CD4-positive, alpha-beta T cell treated with Interleukin-21 for 1 hour (primary cell): ENCODE measurements at places on chromosomes 7 and 10.
A peak's percentile ranks its signal among the peaks of the same experiment; 100 is the strongest.

GRCh38 chr10:96960872-96961271, 128.8 kb downstream of the LCOR start:
- no peak for DNase-seq

GRCh38 chr7:157502701-157503111, 165.9 kb downstream of the DNAJB6 start:
- peak; percentile 86 for DNase-seq

- no peak for DNase-seq
Measured at GRCh38 chr7:25382869-25383268, 154.6 kb upstream of the NPVF start.

- no peak for DNase-seq
Measured at GRCh38 chr10:62491597-62491996, 117.4 kb downstream of the ZNF365 start.

GRCh38 chr7:96910486-96910885, 94.9 kb upstream of the DLX6 start:
- DNase-seq = no peak

- no peak for DNase-seq
Measured at GRCh38 chr10:74133923-74134820, 16.5 kb downstream of the AP3M1 start.

DNA sequence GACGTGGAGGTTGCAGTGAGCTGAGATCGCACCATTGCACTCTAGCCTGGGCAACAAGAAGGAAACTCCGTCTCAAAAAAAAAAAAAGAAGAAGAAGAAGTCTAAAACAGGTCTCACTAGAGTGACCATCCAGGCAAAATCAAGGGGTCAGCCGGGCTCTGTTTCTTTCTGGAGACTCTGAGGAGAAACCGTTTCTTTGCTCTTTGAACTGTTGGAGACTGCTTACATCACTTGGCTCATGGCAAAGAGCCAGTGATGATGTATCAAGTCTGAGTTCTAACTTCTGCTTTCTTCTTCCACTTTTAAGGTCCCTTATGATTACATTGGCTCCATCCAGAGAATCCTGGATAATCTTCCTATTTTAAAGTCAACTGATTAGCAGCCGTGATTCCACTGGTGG, 306.8 kb downstream of the WDR11 start:
- DNase-seq = no peak

DNA sequence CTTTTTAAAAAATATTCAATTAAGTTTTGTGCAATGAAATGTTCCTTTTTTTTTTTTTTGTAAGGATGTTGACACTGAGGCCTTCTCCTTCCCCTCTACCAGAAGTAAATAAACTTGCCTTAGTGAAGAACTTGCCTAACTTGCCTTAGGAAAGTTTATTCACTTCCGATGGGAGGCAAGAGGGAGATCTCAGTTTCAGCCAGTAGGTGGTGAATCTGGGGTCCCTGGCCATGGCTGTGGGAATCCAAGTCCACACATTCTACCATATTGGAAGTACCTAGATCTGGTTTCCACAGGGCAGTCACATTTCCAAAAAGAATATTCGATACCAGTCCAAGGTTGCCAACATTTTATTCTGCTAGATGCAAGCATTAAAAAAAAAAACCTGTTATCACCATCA, 270.9 kb downstream of the CCSER2 start:
- no peak for DNase-seq

DNA sequence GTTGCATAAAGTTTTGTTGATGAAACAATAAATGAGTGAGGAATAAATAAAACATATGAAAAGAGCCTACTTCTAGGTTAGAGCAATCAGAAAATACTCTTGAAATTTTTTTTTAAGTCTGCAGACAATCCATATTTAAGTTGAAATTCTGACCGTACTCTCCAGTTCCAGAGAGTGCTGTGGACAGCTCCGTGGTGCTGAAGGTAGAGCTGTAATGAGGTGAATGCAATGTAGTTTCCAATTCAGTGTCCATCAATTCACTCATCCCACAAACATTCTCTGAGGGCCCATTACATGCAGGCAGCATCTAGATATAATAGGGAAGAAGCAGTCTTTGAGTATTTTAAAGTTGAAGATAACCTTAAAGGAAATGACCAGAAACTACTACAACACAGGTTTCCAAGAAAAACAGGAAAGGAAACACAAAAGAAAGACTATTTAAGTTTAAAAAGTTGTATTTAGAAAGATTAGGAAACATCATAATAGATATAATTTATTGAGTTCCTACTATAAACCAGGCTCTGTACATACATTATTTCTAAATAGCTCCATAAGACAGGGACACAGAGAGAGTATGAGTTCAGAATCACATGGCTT, 44.0 kb upstream of the CRTAC1 start:
- DNase-seq = no peak

GRCh38 chr10:105952153-105952552, 1212.4 kb downstream of the SORCS1 start:
- DNase-seq = no peak

DNA sequence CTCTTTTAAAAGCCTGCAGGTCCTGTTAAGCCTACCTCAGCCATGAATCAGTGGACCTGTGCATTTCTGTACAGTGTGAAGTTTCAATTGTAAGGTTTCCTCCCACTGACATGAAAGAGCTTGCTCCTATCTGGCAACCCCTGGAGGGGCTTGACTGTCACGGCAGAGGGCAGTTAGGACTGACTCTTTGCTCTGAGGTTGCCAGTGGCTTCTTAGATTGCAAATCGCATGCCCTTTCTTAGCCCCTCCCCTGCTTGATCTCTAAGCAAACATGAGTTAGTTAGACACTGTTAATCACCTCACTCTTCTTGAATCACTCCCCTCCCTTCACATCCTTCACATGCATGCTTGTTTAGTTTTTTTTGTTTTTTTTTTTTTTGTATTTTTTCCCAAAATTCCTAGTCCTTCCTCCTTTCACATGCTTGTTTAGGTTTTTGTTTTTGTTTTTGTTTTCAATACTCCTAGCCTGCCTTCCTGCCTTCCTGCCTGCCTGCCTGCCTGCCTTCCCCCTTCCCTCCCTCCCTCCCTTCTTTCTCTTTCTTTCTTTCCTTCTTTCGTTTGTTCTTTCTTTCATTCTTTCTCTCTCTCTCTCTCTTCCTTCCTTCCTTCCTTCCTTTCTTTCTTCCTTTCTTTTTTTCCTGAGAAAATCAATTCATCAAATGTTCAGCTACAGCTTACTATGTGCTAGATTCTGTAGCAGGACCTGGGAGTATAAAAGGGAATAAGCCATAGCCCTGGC, 6.0 kb upstream of the HIPK2 start:
- no peak for DNase-seq

DNA sequence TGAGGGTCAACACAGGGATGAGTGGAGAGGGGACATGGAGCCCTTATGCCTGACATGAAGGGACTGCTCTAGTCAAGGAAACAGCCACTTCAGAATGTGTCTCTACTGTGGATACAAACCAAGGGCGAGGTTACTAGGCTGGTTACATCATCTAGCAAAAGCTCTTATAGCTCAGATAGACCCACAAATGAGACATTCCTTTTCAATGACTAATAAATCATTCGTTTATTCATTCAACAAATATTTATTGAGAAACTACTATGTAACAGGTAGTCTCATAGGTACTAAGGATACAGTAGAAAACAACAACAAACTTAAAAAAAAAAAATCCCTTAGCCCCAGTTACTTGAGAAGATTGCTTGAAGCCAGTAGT, 219.5 kb downstream of the KIAA1217 start:
- DNase-seq = no peak

- no peak for DNase-seq
Measured at GRCh38 chr10:111856631-111857030, 326.9 kb downstream of the GPAM start.

- no peak for DNase-seq
Measured at GRCh38 chr7:23410446-23411183, 59.7 kb downstream of the IGF2BP3 start.

DNA sequence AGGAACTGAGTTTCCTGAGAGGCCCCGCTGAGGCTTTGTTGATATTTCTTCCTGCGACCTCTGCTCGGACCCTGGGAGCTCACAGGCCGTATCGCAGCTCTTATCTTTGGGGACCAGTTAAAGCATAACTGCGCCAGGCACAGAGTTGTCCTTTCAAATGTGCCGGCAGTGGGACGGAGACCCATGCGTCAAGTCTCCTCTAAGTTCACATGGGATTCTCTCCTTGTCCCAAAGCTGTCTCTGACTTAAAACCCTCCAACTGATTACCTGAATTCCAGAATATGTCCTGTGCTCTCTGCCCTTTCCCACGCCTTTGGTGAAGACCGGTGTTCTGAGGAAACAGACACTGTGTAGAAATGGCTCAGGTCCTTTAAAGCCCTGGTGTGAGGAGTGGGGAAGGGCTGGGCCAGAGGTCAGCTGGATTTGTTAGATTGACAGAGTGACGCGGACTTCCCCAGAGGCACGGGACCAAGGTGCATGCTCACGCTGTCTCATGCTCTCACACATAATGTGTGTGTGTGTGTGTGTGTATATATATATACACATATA, 169.8 kb downstream of the EGFR start:
- DNase-seq = no peak

DNA sequence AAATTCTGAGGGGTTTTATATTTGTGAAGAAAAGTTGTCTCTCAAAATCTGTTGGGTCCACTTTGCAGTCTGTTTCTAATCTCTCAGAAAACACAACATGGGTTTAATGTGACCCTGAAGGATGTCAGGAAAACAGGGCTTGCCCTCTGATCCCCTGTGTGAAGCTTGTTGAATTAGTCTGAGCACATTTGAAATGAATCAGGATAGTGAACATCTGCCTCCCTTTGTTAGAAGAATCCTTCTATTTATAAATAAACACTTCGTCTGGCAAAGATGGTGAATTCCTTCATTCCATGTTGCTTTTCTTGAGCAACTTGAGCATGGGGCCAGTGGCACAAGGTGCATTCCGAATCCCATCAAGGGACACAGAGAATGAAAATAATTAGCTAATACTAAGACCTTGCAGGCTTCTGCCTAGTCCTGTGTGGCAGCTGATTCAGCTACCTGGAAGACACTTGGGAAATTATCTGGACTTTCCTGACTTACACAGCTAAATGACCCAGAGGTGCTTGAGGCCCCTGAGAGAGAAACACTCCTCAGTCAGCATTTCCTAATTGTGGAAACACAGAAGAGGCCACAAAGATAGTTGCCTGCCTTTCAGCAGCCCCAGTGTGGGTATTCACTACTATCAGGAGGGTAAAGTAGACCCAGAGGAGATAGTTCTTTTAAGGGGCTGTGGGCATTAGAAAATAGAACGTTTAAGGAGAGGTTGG, 305.5 kb downstream of the C7orf25 start:
- no peak for DNase-seq

- no peak for DNase-seq
Measured at GRCh38 chr10:58555170-58555929, 42.7 kb downstream of the BICC1 start.

DNA sequence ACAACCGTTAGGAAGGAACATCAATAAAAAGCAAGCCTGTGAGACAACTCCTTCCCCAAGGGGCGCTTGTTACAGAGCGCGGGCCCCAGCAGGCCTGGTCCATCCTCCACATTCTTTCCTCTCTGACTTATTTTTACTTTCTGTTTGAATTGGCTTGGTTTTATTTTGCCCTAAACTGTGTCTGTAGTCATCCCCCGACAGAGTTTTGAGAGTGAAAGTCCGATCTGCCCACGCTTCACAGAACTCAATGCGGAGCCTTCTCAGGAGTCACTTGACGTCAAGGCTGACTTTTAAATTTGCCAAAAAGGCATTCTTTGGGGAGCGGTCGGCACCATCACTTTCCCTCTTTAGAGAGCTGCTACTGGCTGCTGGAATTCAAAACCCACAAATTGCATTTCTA, 150.1 kb upstream of the KLF6 start:
- DNase-seq = peak; percentile 74

DNA sequence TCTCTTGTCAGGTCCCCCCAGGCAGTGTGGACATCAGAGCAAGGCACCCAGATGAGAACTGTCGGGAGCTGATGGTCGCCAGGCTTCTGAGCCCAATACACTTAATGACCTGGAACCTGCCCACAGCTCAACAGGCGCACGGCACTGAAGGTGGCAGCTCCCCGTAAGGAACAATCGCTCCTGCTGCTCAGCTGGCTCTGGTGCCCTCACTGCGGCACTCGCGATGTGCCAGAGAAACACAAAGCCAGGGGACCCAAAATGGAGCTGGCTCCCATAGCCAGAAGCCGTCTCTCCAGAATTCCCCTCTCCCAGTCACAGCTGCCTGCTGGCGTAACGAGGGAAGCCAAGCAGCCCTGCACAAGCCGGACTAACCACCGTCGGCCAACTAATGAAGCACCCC, 6.3 kb downstream of the CALN1 start:
- no peak for DNase-seq

DNA sequence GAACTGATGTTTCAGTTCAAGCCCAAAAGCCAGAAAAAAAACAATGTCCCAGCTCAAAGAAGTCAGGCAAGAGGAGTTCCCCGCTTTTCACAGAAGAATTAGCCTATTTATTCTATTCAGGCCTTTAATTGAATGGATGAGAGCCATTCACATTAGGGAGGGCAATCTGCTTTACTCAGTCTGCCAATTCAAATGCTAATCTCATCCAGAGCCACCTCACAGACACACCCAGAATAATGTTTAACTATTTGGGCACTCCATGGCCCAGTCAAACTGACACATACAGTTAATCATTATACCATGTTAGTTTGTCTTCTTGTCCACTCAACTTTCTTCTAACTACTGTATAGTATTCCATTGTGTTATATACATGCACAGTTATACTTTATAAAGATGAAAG, 2.6 kb upstream of the NPSR1 start:
- no peak for DNase-seq

DNA sequence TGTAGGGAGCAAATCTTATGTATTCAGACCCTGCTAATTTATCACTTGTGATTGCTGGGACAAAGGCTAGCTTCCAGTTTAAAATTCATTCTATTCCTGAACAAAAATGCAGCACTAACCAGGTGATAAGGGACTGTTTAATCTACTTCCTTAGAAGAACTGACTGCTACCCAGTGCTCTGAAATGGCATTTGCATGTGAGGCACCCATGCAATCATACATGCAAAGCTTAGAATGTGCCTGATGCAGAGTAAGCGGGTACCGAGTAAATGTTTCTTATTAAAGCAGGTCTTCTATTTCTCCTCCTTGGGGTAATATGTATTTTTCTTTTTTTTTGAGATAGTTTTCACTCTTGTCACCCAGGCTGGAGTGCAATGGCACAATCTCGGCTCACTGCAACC, 54.5 kb downstream of the NEURL1 start:
- DNase-seq = no peak

DNA sequence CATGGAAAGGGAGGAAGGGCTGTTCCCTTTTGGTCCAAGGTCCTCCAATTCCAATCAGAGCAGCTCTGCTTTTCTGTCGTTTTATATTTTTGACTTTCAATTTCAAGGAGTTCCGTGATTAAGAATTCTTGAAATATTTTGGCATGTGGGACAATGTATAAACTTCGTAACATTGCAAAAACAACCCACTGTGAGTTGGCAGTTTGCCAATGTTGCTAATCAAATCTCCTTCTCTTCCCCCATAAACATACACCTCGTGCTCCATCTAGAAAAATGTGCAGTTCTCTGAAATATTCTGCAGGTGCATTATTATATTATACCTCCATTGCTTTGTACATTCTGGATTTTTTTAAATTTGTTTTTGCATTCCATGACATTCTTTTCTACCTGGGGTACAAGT, 49.8 kb downstream of the POU6F2 start:
- no peak for DNase-seq
